ENCODE measurements at places on chromosomes 1 and 21.

GRCh38 chr21:36134803-36135390 is at the start of gene CBR3:
Gene CBR3 (plus strand): TSS chr21:36135079. CDS start chr21:36135193, 114 bp downstream.
- no peak for DNase-seq

DNA sequence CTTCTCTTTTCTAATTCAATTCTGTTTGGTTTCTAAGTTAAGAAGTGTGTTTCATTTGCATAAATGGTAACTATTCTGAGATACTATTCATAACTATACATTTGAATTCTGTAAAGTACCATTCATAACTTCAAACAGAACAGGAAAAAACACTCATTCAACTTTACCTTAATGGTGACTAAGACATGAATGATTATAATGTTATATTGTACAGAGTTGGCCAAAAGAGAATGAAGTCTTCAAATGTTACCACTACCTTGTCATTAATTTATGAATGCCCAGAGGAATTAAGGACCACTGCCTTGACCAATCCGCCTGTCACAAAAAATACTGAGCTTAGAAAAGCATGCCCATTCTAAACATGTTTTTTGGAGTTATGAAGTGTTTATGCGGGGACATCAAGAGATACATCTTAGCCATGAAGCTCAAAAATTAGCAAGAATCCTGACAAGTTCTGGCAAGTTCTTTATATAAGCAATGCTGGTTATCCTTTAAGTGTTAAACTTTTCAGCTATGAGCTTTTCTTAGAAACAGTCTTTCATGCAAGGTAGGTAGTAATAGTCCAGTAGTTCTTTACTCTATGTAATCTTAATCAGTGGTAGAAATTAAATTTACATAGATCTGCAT is 7.9 kb downstream of the WASF2 start:
- DNase-seq = no peak

GRCh38 chr1:6653436-6654290 is 29.0 kb downstream of the THAP3 start:
- no peak for DNase-seq

GRCh38 chr1:63413394-63413793 is 46.0 kb downstream of the ALG6 start:
- no peak for DNase-seq

DNA sequence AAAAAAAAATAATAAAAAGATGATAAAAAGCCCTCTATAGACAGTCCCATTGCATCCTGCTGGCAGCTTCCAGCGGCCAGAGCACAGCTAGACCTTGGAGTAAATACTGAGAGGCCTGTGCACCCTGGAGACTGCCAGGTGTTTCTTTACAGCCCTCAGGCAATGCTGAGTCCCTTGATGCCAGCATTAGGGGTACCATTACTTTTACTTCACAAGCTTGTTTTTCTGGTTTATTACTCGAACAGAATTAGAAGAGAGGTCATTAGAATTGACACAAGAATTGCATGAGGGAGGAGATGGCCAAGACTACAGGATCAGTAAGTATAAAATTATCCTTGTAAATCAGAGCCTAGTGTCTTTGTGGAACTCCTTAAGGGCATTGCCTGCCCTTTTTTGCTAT is 43.6 kb downstream of the AKNAD1 start:
- DNase-seq = no peak

DNA sequence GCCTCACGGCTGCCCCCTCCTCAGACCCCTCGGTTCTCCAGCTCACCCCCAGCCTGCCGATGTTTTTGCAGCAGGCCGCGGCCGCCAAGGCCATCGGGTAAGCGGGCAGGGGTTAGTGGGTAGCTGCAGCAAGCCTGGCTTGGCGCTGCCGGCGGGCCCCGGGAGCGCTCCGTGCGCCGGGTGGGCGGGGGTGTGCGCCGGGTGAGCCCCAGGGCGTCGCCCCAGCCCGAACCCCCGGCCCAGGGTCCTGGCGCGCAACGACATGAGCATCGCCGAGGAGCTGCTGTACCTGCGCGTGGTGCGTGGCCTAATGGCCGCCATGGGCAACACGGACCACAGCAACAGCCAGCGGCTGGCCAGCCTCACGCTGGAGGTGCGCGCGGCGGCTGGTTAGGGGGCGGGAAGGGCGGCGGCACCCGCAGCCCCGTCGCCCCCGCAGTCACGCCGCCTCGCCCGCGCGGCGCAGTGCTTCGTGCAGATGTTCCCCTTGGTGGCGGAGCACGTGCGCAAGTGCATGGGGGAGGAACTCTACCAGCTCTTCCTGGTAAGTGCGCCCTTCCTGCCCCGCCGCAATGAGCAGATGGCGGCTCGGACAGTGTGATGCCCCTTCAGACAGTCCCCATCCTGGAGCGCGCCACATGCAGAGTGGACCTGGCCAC is 6.5 kb downstream of the RNU5D-1 start:
- no peak for DNase-seq

DNA sequence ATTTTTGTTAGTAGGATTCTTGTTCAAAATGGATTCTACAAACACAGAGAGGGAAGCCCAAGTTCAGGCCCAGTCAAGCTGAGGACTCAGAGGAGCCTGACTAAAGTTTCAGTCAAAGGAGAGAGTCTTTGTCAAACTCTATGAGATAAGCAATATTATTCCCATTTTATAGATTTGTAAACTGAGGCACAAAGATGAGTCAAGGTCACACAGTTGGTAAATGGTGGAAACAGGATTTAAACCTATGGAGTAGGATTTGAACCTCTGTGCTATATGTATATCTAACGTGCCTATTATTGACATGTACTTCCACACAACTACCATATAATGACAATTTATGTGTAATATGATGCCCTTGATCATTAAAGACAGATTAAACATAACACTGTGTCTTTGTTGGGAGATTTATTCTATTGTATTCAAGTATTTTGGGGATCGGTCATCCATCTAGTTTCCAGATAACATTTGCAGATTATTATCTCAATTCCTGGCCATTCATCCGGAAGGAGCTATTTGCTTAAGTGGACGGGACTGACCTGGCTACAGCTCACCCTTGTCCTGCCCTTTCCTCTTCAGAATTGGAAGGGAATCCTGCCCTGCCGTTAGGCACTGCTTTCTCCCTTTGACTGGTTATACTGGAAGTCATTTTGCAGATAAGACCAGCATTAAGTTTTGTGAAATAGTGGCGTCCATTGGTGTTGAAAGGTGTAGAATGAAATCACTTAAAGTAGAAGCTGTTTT is 86.1 kb upstream of the LMO4 start:
- no peak for DNase-seq

- DNase-seq = no peak
These were observed 370.8 kb downstream of the RWDD3 start for GRCh38 chr1:95604771-95605170.

DNA sequence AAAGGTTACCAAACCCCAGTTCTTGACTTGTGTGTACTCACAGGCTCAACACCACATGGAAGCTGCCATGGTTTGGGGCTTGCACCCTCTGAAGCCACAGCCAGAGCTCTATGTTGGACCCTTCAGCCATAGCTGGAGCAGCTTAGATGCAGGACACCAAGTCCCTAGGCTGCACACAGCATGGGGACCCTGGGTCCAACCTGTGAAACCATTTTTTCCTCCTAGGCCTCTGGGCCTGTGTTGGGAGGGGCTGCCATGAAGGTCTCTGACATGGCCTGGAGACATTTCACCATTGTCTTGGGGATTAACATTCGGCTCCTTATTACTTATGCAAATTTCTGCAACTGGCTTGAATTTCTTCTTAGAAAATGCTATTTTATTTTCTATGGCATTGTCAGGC is 62.1 kb upstream of the PRRX1 start:
- no peak for DNase-seq

- DNase-seq = no peak
These were observed 363.1 kb downstream of the MATN1 start for GRCh38 chr1:30360281-30360680.

DNA sequence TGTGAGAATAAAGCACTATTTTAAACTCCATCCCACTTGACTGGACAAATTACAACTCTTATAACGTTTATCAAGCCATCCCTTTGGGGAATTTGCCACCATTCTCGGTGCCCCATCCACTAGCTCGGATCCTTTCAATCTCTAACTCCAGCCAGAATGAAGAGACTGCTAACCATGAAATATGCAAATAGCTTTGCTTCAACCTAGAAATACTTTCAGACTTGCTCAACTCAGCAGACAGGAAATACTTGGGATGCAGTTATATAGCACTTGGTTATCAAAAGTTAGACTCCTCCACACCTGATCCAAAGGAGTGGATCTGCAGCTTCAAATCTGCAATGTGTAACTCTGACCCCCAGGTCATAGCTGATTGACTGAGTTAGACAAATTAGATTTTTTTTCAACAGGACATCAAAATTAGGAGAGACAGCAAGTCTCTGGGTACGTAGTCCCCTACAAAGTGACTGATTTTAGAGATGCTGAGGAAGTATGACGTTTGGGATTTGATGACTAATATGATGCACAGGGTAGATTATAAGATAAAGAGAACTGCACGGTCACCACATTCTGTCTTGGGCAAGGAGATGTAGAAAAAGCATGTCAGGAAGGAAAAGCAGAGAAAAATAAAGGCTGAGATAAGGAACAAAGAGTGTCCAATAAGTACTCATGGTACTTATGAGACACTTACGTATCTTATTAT is 496.0 kb downstream of the AGBL4 start:
- no peak for DNase-seq

All from hematopoietic multipotent progenitor cell treated with erythropoietin and hydrocortisone succinate and interleukin-3 and kit ligand, for 15 days (in vitro differentiated cells).